ENCODE measurements at places on chromosomes 16 and 17. TPM values are rescaled to one million over a fixed set of nuclear protein-coding genes. Genes with fewer than 3 reads are reported as not detected.

GRCh38 chr16:7534749-7535148 lies 202.1 kb downstream of the RBFOX1 start:
- DNase-seq: no peak

GRCh38 chr16:60217787-60218186 lies 1483.7 kb upstream of the GOT2 start:
- DNase-seq: no peak

CCL5 gene
- 0.57 TPM for polyA plus RNA-seq

NUDT21 gene
- 42.2 TPM for polyA plus RNA-seq

GRCh38 chr16:26791169-26791568 lies 275.6 kb upstream of the C16orf82 start:
- no peak for DNase-seq
